GM12878 (cell line): ENCODE measurements at places on chromosomes 4 and X.
A peak's percentile ranks its signal among the peaks of the same experiment; 100 is the strongest.

- DNase-seq, result no peak
These were observed 665 bp downstream of the RBM41 start for GRCh38 chrX:107117993-107118321.

GRCh38 chr4:2689825-2690700 is 66.1 kb downstream of the TNIP2 start:
- DNase-seq, result peak; percentile 51

DNA sequence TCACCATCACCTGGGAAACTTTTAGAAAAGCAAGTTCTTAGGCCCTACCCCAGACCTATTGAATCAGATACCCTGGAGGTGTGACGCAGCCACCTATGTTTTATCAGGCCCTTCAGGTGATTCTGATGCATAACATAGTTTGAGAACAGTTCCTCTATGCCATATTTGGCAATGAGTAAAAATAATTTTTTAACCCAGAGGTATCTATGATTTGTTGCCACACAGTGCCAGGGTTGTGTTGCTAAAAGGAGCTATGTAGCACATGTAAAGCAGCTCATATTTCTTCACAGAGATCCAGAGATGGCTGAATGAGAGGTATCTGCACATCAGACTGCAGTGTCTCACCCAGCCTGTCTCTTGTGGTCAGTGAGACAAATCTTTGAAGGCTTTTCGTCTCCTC is 85.3 kb downstream of the PTPN13 start:
- DNase-seq, result no peak

DNA sequence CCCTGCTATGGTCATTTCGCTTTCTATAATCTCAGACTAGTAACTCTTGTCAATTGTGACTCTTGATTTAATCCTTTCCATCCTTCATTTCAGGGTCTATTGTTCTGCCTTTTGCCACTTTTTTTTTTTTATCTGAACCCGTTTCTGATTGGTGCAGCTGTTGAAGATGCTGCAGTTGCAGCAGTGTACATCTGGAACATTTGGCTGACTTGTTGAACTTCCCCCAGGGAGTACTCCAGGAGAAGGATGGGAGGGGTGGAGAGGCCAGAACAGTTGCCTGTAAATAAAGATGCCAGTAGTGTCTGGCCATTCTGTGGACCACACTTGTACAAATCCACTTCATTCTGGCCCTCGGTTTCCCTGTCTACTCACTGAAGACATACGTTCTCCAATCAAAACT is 1.0 kb upstream of the EDA start:
- no peak for DNase-seq

GRCh38 chr4:120130786-120131185 is 64.1 kb upstream of the MAD2L1 start:
- DNase-seq, result no peak
